Kidney (tissue), 22 donors: ENCODE measurements at places on chromosomes 16 and 17.
A peak's percentile ranks its signal among the peaks of the same experiment; 100 is the strongest.

DNA sequence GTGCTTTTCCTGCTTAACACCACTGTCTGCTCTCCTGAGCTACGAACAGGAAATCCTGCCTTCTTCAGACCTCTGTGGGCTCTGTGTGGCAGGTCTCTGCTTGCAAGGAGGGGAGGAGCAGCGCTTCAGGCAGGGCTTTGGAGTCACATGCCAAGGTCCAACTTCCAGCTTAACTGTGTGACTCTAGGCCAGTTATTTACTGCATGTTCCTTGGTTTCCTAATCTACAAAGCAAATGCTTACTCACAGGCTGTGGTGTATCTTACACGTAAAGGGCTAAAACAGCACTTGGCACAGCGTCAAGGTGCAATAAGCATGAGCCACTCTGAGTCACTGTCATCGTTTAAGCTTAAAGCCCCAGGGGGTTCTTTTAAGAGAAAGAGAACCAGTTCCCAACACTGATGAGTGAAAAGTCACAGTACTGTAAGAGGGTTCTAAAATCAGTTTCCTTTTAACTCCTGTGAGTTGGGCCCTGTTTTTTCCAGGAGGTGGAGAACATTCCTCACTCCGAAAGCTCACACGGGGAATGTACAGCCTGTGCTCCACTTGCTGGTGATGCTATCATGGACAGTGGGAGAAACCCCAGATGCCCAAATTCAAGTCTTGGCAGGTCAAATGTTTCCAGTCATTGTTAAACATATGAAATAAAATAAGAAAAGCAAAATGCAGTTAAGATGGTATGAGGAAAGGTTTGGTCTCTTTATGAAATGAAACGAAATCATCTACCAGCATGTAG, 54.1 kb upstream of the BCAR1 start:
- DNase-seq, result no peak

DNA sequence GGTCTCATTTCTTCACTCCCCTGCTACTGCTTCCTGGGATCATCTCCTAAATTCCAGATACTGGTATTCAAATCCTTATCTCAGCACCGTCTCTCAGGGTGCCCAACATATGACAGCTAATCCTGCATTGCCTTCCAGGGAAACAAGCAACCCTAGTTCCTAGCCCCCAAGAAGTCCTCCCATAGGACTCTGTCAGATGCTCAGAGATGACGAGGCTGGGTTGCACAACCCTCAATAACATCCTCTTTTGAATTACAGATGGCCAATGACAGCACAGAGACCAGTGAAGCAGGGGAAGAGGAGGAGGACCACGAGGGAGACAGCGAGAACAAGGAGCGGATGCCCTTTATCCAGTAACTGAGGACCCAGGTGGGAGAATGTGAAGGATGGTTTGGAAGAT, 45.0 kb upstream of the CLEC3A start:
- no peak for DNase-seq

DNA sequence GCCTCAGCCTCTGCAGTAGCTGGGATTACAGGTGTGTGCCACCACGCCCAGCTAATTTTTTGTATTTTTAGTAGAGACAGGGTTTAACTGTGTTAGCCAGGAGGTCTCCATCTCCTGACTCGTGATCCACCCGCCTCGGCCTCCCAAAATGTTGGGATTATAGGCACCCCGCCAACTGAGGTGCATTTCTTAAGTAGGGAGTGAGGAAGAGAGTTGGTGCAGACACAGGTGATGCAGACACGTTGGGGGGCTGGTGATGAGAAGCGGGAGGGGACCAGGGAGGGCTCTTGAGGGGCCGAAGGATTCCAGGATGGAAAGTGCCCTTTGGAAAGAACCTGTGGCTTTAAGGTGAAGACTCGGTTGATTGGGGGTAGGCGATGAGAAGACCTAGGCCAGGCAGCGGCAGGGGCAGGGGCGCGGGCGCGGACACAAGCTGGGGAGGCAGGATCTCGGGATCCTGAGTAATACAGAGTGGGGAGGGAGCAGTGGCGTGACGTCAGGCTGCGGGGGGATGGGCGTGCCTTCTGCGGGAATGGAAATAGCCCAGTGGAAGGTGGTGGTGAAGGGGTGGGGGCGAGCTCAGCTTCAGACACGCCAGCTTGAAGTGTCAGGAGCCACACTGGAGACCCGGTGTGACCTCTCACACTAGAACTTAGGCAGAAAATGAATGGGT, 2.5 kb upstream of the ATP6V0C start:
- DNase-seq, result peak; percentile 80

GRCh38 chr16:30521873-30522641, 4.3 kb downstream of the ZNF768 start:
- peak; percentile 74 for DNase-seq

DNA sequence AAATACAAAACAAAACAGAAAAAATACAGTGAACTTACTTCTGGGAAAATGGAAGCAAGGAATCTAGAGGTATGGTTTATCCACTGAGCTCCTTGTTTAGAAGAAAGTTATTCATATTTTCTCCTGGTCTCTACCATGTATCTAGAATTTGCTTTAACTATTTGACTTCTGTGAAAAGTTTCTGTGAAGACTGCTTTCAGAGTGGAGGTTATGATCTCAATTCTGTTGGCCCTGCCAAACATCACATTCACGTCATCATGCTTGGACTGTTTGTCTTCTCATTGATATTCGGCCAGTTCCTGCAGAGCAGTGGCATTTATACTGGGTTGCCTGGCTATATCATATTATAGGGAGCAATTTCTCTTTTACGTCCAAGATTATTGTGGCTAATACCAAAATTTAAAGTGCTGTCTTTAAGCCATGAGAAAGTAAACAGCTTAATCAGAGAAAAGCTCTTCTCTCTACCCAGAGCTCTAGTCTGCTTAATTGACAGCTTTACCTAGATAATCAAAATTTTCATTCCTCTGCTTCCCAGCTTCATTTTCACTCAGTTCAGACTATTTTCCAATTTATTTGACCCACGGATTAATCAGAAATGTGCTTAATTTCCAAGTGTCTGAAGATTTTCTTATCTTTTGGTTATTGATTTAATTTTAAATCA, at the start of gene ABCA8:
Gene ABCA8 (minus strand): TSS at position 212 of the 661 bp plus-strand sequence. CDS start 13,358 bp downstream, outside the sequence.
- DNase-seq, result no peak

- DNase-seq, result no peak
Measured at GRCh38 chr17:2388020-2388682, 12.7 kb downstream of the MNT start.

DNA sequence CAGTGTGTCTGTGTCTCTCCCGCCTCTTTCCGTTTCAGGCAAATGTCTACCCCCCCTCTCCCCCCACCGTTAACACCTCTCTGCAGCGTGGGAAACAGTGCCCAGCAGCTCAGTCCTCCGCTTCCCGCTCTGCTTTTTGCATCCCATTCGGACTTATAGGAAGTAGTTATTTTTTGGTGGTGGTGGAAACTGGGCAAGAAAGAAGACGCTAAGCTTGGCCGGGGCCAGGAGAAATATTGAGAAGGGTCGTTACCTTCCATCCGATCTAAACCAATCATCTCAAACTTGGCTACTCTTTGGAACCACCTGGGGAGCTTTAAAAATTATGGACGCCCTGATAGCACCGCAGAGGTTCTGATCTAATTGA, 499 bp upstream of the HLF start:
- DNase-seq, result peak; percentile 39

DNA sequence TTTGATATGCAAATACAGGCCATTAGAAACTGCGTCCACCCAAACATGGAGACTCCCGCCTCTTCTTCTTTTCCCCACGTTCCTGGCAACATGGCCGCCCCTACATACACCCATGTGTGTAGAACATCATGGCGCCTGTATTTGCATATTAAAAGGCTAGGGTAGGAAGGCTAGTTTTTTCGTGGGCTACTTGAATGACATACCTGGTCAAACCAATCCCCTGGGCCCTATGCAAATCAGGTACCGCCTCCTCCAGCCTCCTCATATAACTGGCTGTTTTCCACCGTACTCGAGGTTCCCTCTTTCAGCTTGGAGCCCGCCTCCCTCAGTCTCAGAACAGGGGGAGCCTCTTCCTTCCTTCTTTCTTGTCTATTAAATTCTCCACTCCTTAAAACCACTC, 840 bp upstream of the CD300LB start:
- DNase-seq, result no peak

DNA sequence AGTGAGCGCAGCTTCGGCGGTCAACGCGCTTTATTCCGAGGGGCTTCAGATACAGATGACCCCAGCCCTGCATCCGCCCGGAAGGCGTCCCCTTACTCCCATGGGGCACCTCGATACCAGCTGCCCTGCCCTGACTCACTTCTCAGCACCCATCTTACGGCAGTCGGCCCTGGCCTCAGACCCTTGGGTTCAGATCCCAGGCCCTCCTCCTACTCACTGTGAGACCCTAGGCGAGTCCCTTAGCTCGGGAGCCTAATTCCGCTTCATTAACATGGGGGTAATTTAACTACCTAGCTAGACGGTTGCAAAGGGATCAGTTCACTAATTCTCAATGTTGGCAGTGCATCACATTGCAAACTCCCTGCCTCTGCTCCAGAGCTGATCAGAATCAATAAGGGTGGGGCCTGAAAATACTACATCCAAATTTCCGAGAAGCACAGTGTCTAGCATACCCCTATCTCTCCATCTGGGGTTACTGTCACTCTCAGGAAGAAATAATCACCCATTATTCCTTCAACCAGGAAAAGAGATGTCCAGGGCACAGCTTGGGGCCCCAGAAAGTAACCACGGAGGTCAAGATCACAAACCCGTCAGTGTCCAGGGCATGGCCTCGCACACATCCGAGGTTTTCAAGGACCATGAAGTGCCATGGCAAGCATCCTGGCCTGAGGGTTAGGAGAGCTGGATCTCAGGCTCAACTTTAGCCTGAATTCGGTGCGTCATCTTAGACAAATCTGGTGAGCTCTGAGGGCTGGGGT, 415 bp upstream of the FLOT2 start:
- no peak for DNase-seq

DNA sequence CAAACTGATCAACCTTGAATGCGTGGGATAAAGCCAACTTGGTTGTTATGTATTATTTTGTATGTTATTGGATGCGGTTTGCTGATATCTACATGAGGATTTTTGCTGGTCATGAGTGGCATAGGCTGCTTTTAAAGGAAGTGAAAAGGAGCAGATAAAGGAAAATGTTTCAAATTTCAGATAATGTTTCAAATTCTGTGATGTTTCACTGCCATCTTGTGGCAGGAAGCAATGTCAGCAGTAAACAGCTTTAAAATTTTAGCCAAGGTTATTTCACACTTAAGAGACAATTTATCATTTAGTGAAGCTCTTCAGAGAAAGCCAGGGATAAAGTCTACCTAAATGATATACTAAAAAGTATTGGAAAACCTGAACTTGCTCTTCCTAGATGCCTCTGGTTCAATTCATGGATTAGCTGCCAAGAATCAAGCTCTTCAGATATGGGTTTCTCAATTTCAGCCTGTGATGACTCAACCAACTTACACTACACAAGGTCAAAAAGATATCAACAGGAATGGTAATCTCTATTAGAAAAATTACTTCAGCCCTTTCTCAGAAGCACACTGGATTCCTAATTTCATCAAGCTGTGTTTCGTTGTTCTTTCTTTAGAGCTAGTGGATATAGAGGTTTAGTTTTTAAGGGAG, 136.0 kb upstream of the C17orf78 start:
- DNase-seq, result no peak

DNA sequence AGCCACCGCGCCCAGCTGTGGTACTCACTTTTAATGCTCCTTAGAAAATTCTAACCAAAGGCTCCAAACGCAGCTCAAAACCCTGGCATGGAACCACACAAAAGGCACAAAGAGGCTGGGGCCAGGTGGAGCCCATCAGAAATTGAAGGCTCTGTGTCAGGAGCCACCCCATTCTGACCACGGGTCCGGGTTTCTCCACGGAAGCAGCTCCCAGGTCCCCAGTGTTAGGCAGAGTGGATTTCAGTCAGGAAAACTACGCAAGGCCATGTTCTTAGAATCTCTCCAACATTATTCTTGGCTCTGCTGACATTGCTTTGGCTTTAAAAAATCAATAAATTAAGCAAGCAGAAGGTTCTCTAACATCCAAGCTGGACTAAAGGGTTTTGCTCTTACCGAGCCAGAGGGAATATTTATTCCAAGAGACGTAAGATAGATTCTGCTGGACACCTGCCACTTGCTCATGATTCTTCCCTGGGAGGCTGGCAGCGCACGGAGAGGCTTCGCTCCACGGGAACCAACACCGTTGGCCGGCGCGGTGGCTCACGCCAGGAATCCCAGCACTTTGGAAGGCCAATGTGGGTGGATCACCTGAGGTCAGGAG, 93.5 kb downstream of the NXN start:
- DNase-seq, result no peak

DNA sequence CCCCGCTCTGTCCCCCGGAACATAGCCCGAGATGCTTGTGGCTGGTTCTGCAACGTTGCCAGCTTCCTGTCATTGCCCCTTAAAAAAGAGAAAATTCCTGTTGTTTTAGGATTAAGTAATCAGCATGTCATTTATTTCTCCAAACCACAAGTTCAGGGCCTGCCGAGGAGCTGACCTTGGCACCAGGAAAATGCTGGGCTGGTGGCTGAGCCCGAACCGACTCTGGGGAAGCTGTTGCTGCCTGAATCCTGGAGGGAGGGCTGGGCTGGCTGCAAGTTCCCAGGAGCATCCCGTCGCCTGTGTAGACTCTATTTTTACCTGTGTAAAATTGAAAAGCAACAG, 130.9 kb upstream of the FOXF1 start:
- no peak for DNase-seq

- no peak for DNase-seq
Measured at GRCh38 chr16:17831330-17831729, 360.6 kb upstream of the XYLT1 start.

GRCh38 chr17:41975099-41976083, 8.8 kb downstream of the CNP start:
- no peak for DNase-seq

GRCh38 chr16:17437127-17437720, 33.5 kb downstream of the XYLT1 start:
- no peak for DNase-seq

GRCh38 chr17:19744922-19745757, 3.0 kb downstream of the ALDH3A1 start:
- peak; percentile 96 for DNase-seq

- DNase-seq, result no peak
Measured at GRCh38 chr17:6599364-6599763, 41.1 kb downstream of the KIAA0753 start.

DNA sequence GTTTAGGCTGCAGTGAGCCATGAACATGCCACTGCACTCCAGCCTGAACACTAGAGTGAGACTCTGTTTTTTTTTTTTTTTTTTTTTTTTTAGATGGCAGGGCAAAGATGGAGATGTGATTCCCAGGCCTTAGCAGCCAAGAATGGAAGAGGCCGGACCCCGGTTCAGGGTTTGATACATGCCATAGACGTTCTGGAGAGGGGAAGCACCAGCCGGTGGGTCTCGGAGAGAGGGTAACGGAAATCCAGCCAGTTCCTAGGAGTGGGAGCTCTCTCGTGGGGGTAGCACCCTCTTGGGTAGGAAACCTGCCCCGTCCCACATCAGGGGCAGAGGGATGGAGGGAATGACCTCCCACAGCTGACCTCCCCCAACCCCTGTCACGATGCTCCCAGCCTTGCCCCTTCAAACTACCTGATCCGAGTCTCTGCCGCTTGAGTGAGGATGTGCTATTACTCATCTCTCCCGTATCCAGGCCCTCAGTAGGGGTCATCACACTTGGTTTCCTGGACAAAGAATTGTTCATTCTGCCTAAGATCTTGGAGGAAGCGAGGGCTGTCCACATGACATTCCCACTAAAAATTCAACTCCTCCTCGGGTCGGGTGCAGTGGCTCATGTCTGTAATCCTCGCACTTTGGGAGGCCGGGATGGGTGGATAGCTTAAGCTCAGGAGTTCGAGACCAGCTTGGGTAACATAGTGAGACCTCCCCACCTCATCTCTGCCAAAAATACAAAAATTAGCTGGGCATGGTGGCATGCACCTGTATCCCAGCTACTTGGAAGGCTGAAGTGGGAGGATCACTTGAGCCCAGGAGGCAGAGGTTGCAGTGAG, 47.3 kb downstream of the MIS12 start:
- no peak for DNase-seq

GRCh38 chr17:56326001-56326359, 172.7 kb downstream of the ANKFN1 start:
- no peak for DNase-seq
